Tongue (tissue), 3 donors: ENCODE measurements at places on chromosomes 2 and 18. TPM values are rescaled to one million over a fixed set of nuclear protein-coding genes. Genes with fewer than 3 reads are reported as not detected.

The HOXD13 gene
- total RNA-seq = not detected

The LYG2 gene
- not detected for total RNA-seq

The ACKR3 gene
- total RNA-seq = 12.2 TPM

The DSG2 gene
- total RNA-seq = 15.2 TPM

The ACVR1C gene
- 0.10 TPM for total RNA-seq

The UBXN2A gene
- 30.6 TPM for total RNA-seq

The DSG1 gene
- total RNA-seq = 17.2 TPM

DNA sequence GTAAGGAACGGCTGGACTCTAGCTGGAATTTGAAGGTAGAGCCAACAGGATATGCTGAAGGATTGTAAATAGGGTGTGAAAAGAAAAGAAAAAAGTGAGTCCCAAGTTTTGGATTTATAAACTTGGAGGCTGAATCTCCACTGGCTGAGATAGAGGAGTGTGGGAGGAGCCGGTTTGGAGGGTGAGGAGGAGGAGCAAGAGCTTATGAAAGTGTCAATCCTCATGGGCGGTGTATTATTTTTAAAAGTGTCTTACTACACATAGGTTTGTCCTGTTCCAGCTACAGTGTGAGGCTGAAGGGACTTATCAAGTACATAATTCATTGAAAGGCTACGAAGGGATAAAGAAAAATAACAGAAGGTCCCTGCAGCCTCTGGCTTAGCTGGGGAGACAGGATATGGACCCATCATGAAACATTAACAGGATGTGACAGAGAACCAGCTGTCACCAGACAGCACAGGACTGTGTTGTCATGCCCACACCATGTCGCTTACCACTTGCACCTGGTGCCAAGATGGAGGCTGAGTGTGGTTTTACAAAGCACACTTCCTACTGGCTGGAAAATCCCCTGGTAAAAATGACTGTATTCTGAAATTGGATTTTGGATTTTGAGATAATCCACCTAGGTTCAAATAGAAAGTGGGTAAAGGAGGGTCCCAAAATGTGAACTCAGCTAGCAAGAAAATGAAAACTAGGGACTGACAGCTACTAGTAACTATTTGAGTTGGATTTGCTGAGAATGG lies 2.5 kb upstream of the MREG start:
- peak; percentile 55 for DNase-seq

GRCh38 chr2:127859712-127860085 lies 1.7 kb upstream of the POLR2D start:
- DNase-seq = peak; percentile 65

DNA sequence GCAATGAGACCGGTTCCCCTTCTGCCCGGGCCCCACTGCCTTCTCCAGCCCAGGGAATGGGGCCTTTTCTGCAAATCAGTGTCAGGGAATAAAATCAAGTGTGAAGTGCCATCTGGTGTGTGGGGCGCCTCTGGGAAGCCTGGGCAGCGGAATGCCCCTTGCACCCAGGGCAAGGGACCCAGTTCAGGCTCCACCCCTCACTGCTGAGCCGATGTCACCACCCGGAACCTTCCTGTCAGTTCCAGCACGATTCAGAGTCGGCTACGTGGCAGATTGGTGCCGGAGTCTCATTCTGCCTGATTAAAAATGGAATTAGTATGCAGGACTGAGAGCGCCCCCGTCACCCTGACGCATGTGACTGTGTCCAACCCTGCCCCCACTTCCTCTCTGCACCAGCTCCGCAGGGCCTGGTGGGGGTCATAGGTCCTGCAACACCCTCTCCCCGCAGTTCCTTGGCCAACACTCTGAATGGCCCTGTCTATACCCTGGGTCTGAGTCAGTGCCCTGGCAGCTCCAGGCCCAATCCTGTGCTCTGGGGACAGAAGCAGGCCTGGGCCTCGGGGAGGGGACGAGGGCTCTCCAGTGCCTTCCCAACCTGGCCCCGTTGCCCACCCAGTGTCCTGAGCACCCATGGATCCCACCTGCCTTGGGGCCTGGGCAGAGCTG lies 8.2 kb upstream of the ALPI start:
- no peak for DNase-seq

GRCh38 chr2:48558456-48558855 lies 28.5 kb downstream of the STON1 start:
- peak; percentile 45 for DNase-seq

GRCh38 chr2:4047961-4048891 lies 344.9 kb downstream of the DCDC2C start:
- DNase-seq = no peak

DNA sequence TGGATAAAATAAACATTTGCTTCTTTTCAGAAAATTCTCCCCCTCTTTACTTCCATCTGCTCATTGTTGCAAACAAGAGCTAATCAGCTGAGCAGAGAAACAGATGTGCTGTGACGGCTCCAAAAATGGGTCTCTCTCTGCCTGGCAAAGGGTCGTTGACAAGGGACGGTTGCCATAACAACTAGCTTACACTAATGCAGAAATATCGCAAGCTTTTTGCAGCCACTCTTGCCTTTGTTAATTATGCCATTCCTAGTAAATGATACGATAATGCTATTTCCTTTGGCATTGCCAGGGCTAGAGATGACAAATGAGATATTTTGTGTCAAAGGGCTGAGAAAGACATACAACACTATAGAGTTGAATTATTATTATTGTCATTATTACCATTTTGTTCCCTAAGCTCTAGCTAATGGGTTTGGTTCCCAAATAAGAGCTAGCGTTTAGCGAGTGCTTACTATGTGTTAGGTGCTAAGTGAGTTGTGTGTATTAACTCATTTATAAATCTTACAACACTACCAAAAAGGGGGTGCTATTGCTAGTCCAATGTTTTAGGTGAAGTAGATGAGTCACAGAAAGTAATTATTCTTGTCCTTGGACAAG lies 46.8 kb downstream of the MYO3B start:
- DNase-seq = peak; percentile 87

DNA sequence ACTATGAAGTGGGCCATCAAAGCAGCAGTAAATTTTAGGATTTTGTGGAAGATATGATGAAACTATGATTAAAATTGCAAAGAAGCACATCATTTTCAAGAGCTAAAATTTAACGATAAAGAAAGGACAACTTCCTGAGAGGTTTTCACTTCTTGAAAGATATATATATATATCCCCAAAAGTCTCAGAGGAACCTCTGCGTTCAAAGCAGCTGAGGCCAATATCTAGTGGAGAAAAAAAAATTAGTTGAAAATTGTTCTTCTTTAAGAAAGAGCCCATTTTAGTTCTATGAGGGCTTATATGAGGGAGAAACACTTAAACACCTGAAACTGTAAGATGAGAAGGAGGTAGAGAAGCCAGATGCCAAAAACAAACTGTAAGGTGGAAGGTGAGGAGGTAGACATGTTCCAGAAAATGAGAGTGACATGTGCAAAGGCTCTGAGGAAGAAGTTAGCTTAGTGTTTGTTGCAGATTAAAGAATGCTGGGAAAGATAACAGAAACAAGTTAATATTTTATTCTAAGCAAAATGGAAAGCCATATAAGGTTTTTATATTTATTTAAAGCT lies 72.9 kb upstream of the VRK2 start:
- DNase-seq = no peak

DNA sequence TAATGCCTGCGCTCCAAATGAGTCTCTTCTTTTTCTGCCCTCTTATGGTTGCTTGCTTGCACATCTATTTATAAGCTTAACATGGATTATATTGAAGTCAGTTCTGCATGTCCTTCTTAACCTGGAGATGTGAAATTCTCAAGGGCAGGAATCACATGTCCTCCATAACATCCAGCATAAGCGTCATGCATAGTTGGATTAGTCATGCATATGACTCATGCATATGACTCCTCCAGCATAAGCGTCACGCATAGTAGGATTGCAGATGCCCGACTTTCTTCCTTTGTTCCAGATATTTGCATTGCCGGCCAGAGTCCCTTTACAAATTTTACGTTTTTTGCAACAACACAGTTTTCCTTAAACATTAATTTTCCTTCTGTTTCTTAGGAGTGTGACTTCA lies 308.6 kb downstream of the TGIF1 start:
- no peak for DNase-seq

GRCh38 chr2:241890524-241891235 lies 21.2 kb downstream of the RTP5 start:
- no peak for DNase-seq

- peak; percentile 66 for DNase-seq
Observed at GRCh38 chr2:175167076-175167791, 769 bp downstream of the ATF2 start.

DNA sequence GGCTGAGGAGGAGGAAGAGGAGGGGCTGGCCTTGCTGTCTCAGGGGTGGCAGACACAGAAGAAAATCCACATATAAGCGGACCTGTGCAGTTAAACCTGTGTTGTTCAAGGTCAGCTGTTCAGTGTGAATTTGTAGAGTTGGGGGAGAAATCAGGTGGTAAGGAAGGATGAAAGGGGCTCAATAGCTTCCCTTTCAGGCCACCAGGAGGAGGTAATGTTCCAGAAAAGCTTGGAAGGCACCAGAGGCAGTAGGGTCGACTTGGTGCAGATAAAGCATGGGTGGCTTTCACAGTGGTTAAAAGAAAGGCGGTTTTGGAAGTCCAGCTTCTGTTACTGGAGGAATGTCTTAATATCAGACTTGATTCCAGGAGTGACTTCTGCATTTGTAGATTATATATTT lies 167.4 kb downstream of the THSD7B start:
- peak; percentile 25 for DNase-seq

- no peak for DNase-seq
Observed at GRCh38 chr2:232928551-232929302, 58.7 kb downstream of the SNORC start.
